HCT116 (cell line): ENCODE measurements at places on chromosomes 7 and 10. TPM values are rescaled to one million over a fixed set of nuclear protein-coding genes. Genes with fewer than 3 reads are reported as not detected.
A peak's percentile ranks its signal among the peaks of the same experiment; 100 is the strongest.

The SPACDR gene
- total RNA-seq, result 1.7 TPM

DNA sequence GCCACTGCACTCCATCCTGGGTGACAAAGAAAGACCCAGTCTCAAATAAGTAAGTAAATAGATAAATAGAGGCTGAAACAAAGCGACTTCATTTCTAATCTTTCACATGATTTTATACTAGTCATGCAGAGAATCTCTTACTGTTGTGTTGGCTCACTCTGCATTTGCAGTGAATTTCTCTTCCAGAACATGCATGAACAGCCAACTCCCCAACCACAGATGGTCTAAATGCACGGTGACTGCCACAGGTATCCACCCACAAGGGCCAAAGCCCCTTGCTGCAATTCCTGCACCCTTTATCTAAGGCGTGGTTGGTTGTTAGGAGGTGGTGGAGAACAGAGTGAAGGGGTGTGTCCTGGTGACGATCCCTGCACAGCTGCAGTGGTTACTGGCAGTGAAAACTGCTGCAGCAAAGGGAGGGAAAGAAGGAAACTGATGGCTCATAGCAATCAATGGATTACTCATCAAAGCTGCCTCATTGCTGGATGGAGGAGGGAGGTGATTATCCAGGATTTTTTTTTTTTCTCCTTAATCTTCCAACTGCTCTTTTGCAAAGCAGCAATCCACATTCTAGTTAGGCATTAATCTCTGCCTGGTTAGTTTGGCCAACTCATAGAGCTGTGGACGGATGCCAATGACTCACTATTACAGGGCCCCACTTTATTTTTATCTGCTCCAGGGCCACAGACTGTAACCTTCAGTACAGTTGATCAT lies 50.6 kb downstream of the PRTFDC1 start:
- H3K4me3 ChIP-seq, result peak overlapping the region; percentile 19
- peak overlapping the region; percentile 64 for H3K27ac ChIP-seq
- H3K4me1 ChIP-seq, result peaks cover 29% of the 10 kb centered on the region
- DNase-seq, result peak; percentile 92
- H3K27me3 ChIP-seq, result no peaks in the 10 kb centered on the region

- peaks cover 10% of the 10 kb centered on the region; the same call in 1 of the 2 replicates for H3K4me1 ChIP-seq
- no peaks in the 10 kb centered on the region for H3K36me3 ChIP-seq
- H3K27me3 ChIP-seq, result no peaks in the 10 kb centered on the region
Observed at GRCh38 chr10:79379512-79380124, 32.3 kb downstream of the PPIF start.

DNA sequence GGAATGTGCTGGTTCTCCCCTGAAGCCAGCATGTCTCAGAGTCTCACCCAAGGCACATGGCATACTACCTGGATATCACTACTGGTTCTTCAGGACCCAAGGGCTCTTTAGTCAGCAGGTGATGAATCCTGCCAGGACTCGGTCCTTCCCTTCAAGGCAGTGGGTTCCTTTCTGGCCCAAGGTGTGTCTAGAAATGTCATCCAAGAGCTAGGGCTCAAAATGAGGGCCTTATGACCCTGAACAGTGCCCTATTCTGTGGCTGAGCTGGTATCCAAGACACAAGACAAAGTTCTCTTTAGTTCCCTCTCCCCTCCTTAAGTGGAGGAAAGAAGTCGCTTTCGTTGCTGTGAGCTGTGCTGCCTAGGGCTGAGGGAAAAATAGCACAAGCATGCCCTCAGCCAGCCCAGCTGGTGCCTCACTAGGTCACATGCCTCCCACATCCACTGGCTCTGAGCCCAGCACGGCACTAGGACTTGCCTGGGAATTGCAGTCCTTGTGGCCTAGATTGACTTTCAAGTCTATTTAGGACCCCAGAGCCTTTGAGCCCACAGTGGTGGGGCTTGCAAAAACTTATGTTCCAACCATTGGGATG lies 106.0 kb downstream of the BMS1 start:
- no peaks in the 10 kb centered on the region for H3K36me3 ChIP-seq
- no peak for DNase-seq
- no peaks in the 10 kb centered on the region for H3K4me1 ChIP-seq
- no peaks in the 10 kb centered on the region for H3K27me3 ChIP-seq

DNA sequence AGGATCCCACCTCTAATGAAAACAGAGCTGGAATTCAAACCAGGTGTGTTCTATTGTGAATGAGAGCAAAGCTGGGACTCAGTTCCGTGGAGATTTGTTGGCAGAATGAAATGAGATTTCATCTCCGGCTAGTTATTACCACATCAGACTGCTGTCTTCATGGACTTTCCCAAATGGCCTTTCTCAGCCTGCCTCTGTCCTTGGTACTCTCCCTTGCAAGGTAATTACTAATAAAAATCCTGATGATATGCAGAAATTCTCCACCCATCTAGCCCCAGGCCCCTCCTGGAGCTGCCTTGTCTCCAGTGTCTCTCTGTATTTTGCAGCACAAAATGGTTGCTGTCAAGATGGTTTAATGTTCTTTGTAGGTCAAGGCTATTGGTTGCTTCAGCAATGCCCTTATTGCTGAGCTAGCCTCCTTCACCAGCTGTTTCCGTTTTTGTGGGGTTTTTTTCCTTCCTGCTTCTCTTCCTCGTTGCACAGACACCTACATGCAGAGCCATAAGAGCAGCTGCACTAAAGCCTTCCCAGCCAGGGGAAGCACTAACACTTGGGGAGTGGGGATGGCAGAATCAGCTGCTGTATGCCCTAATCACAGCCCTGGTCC lies 185.0 kb upstream of the GHITM start:
- no peak overlapping the region for H3K27ac ChIP-seq
- H3K4me1 ChIP-seq, result no peaks in the 10 kb centered on the region

DNA sequence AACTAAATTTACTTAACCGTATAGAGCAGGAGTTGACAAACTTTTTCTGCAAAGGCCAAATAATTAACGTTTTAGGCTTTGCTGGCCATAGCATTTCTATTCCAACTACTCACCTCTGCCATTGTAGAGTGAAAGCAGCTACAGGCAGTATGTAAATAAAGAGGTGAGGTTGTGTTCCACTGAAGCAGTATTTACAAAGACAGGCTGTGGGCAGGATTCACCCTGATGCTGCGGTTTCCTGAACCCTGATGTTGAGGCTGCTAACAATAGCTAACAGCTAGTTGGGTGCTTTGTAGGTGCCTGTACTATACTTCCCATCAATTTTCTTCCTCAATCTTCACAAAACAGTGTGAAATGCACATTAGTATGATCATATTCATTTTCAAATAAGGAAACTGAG lies 47.0 kb upstream of the LAMB1 start:
- no peaks in the 10 kb centered on the region for H3K27me3 ChIP-seq
- H3K4me1 ChIP-seq, result no peaks in the 10 kb centered on the region
- H3K4me3 ChIP-seq, result no peak overlapping the region
- H3K36me3 ChIP-seq, result no peaks in the 10 kb centered on the region
